Progenitor cell of endocrine pancreas (in vitro differentiated cells): ENCODE measurements at places on chromosomes 3 and 15. TPM values are rescaled to one million over a fixed set of nuclear protein-coding genes. Genes with fewer than 3 reads are reported as not detected.

DNA sequence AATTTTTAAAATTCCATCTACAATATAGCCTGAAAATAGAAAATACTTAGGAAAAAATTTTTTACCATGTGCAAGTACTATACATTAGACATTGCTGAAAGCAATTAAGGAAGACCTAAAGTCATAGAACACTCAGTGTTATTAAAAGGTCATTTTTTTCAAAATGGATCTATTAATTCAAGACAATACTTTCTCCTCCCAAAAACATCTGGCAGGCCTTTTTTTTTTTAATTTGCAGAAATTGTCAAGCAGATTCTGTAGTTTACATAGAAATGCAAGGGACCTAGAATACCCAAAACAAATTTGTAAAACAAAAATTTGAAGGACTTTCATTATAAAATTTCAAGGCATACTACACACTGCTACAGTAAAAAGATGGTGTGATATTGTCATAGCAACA lies 238.4 kb upstream of the VEPH1 start:
- H3K27me3 ChIP-seq, result no peaks in the 10 kb centered on the region
- H3K4me1 ChIP-seq, result no peaks in the 10 kb centered on the region
- H3K4me3 ChIP-seq, result no peak overlapping the region
- H3K36me3 ChIP-seq, result no peaks in the 10 kb centered on the region
- DNase-seq, result no peak

DNA sequence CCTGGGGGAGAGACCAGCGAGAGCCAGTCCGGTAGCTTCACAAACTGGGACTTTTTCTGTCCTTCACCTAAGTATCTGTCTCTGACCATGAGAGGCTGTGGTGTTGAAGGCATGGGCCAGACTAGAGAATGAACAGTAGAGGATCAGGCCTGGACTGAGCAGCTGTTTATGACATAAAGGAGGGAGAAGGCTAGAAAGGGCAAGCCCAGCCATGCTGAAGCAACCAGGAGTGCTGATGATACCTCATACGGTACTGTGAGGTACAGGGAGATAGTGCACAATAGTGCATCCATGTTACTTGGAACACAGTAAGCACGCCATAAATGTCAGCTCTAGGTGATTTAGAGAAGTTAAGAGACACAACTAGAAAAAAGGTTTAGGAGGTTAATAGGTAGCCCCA lies 22.6 kb upstream of the TIMP4 start:
- no peak overlapping the region for H3K27ac ChIP-seq
- no peaks in the 10 kb centered on the region for H3K36me3 ChIP-seq
- H3K4me1 ChIP-seq, result no peaks in the 10 kb centered on the region
- H3K4me3 ChIP-seq, result no peak overlapping the region
- H3K27me3 ChIP-seq, result no peaks in the 10 kb centered on the region
- no peak for DNase-seq

DNA sequence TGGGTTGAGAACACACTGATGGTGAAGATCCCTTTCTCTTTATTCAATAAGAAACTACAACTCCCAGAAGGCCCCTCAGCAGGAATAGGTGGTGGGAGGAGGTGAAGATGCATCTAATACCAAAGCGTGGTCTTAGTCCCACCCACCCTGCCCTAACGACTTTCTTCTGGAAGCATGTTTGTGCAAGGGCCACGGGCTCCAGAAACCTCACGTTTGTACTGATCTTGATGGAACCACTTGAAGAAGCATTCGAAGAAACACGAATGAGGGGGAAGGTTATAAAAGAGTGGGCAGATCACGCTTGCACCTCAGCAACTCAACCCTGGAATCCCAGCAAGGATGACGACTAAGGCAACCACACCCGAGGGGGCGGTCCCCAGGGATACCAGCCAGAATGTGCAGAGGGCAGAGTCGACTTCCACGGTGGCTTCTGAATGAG lies 10.6 kb upstream of the SLC25A36 start:
- H3K27ac ChIP-seq, result no peak overlapping the region
- H3K4me3 ChIP-seq, result peak overlapping the region; percentile 47
- peaks cover 37% of the 10 kb centered on the region for H3K4me1 ChIP-seq
- H3K27me3 ChIP-seq, result no peaks in the 10 kb centered on the region

DNA sequence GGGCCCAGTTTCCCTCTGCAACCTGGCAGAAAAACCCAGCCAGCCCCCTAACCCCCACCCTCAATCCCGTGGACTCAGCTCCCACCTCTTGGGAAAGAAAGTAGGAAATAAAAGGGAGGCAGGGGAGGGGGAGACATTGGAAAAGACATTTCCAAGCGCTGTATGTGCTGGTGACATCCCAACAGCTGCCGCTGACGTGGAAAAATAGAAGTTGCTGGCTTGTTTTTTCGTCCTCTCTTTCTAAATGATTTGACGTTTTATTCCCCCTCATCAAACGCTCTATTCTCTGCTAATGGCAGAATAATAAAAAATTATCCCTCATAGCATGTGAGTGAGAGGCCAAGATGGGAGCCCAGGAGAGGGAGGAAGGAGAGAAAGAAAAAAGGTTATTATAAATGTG lies 76.1 kb downstream of the LINGO1 start:
- no peak for DNase-seq
- H3K36me3 ChIP-seq, result no peaks in the 10 kb centered on the region
- peaks cover 23% of the 10 kb centered on the region for H3K27me3 ChIP-seq

- DNase-seq, result no peak
- H3K4me1 ChIP-seq, result peaks cover 24% of the 10 kb centered on the region
- H3K27ac ChIP-seq, result peak overlapping the region; percentile 56
Measured at GRCh38 chr3:99878005-99878404, 60.3 kb downstream of the CMSS1 start.

DNA sequence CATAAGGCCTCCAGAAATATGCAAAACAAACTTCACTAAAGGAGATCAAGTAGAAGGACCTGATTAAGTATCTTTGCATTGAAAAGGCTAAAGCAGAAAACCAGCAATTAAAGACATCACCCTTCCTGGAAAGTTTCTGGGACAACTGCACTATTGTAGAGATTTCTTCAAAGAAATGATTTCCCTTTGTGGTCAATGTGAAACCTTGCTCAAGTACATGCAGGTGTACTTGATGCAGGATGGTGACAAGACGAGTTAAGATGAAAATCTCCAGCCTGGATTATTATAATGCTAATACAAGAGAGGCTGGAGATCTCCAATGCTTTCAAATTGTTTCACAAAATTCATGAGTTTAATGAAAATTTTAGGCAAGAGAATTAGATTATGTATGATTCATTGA lies 208.4 kb downstream of the TIGIT start:
- H3K36me3 ChIP-seq, result no peaks in the 10 kb centered on the region
- no peak overlapping the region for H3K4me3 ChIP-seq
- peaks cover 2% of the 10 kb centered on the region for H3K4me1 ChIP-seq
- no peak overlapping the region for H3K27ac ChIP-seq
- DNase-seq, result no peak

- no peak overlapping the region for H3K4me3 ChIP-seq
- H3K4me1 ChIP-seq, result peaks cover 39% of the 10 kb centered on the region
- no peak for DNase-seq
- H3K27me3 ChIP-seq, result peaks cover 3% of the 10 kb centered on the region
- H3K36me3 ChIP-seq, result peaks cover 10% of the 10 kb centered on the region
Measured at GRCh38 chr15:96165081-96165480, 165.4 kb upstream of the NR2F2 start.

DNA sequence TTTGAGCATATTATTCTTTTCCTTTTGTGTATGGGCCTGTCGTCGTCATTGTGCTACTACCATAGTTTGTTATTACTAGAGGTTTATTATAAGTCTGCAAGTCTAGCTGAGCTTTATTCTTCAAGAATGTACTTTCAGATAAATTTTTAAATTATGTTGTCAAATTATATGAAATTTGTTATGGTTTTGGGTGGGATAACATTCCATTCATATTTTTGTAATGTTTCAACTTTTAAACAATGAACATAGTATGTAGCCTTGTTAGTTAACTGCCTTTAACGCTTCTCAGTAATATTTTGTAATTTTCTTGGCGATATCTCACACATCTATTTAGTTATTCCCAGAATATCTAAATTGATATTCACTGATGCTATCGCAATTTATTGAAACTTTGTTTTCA lies 41.6 kb upstream of the GOLGA8B start:
- peaks cover 32% of the 10 kb centered on the region for H3K27me3 ChIP-seq
- H3K27ac ChIP-seq, result no peak overlapping the region
- H3K36me3 ChIP-seq, result no peaks in the 10 kb centered on the region
- H3K4me3 ChIP-seq, result no peak overlapping the region
- no peak for DNase-seq
- H3K4me1 ChIP-seq, result no peaks in the 10 kb centered on the region

The PFKFB4 gene
- 39.7 and 45.0 TPM in 2 replicates for total RNA-seq

GRCh38 chr15:33155691-33156420 lies 38.7 kb downstream of the FMN1 start:
- H3K4me1 ChIP-seq, result peaks cover under 1% of the 10 kb centered on the region
- peaks cover 23% of the 10 kb centered on the region for H3K27me3 ChIP-seq
- H3K36me3 ChIP-seq, result no peaks in the 10 kb centered on the region
- no peak overlapping the region for H3K4me3 ChIP-seq
- no peak for DNase-seq

GRCh38 chr3:87503900-87504498 lies 227.6 kb upstream of the POU1F1 start:
- DNase-seq, result no peak
- H3K4me1 ChIP-seq, result peaks cover 1% of the 10 kb centered on the region
- H3K27me3 ChIP-seq, result no peaks in the 10 kb centered on the region
- H3K36me3 ChIP-seq, result no peaks in the 10 kb centered on the region

DNA sequence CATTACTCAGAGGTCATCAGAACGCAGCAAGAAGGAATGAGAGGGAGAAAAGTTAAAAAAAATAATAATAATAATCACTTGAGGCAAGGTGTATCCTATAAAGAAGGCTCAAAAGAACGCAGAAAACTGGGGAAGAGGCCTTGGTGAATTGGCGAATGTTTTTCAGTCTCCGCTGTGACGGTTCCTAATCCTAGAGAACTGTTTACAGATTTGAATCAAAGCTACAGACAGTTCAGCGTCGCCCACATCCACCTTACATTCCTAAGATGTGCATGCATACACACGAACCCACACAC lies 634 bp downstream of the ZMAT3 start:
- DNase-seq, result no peak
- peak overlapping the region; percentile 95 for H3K4me3 ChIP-seq
- H3K27me3 ChIP-seq, result no peaks in the 10 kb centered on the region
- H3K4me1 ChIP-seq, result peaks cover 9% of the 10 kb centered on the region

The GOLGA6L10 gene
- total RNA-seq, result 8.7 and 9.5 TPM in 2 replicates

GRCh38 chr3:185221203-185221602 lies 32.6 kb downstream of the EHHADH start:
- no peak overlapping the region for H3K27ac ChIP-seq
- H3K4me3 ChIP-seq, result no peak overlapping the region
- peaks cover 6% of the 10 kb centered on the region for H3K4me1 ChIP-seq
- no peaks in the 10 kb centered on the region for H3K27me3 ChIP-seq
- H3K36me3 ChIP-seq, result peaks cover 2% of the 10 kb centered on the region
- DNase-seq, result no peak
